CD4-positive, CD25-positive, alpha-beta regulatory T cell (primary cell): ENCODE measurements at places on chromosomes 4 and X.
A peak's percentile ranks its signal among the peaks of the same experiment; 100 is the strongest.

DNA sequence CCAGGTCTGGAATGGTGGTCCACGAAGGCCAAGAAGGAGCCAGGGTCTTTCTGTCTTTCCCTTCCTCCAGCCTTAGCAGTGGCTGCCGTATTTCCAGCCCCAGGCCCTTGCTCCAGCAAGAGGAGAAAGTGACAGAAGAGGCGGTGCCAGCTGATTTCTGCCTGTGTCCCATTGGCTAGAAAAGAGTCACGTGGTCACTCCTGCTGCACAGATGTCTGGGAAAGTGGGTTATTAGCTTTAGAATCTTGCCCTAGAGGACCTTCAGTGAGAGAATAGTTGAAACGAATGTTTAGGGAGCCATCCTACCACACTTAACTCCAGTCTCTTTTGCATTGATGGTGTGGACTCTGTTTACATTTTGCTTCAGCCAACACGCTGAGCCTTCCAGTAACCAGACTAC is 99.3 kb upstream of the BCOR start:
- no peak for DNase-seq

GRCh38 chrX:40105835-40106675 is 8.3 kb upstream of the BCOR start:
- DNase-seq = peak; percentile 76

DNA sequence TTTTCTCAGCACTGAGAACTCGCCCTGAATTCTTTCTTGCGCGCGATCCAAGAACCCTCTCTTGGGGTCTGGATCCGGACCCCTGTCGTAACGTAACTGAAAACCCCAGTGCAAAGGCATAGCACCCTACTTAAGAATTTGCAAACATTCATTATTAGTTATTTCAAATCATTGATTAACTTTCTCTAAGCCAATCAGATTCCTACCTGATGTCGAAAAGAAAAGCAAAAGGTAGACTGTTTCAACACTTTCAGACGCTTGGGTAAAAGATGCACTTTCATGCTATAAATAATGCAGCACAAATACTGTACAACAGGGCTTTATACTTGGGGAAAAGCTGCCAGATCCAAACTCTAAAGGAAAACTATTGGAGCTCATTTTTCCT is 817 bp upstream of the WDR19 start:
- no peak for DNase-seq

- no peak for DNase-seq
These were observed 274.5 kb downstream of the RAB28 start for GRCh38 chr4:13209600-13209999.

DNA sequence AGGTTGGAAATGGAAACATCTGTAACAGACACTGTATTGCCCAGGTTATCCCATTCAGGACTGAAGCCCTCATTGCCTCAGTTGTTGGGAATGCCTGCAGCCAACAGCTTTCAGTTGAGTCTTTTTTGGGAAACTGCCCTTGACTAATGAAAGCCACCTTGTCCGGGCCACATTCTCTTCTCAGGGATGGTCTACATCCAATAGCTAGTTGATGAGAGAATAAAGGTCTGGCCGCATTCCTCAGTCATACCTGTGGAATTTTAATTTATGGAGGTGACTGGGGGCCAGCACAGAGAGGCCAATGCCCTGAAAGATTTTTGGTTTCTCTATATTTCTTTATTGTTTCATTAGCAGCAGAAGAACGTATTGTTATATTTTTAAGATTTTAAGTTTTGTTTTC is 147.6 kb upstream of the MSX1 start:
- no peak for DNase-seq

DNA sequence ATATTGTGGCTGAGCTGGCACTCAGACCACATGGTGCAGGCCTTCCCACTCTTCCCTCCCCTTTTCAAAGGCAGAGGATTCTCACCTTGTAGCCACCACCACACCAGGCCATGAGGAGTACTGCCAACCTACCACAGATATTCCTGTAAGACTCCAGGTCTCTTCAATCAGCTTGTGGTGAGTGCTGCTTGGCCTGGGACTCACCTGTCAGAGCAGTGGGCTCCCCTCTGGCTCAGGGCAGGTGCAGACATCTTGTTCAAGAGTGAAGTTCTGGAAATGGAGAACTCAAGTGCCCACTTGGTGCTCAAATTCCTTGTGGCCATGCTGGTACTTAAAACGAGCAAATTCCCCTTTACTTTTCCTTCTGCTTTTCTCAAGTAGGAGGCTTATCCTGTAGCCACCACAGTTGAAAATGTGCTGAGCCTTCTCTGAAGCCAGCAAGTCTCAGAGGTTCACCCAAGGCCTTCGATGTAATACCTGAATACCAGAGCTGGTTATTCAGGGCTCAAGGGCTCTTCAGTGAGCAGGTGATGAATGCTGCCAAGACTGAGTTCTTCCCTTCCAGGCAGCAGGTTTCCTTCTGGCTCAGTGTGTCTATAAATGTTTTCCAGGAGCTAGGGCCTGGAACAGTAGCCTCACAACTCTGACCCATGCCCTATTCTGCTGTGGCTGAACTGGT is 212.9 kb downstream of the TEX13C start:
- no peak for DNase-seq

DNA sequence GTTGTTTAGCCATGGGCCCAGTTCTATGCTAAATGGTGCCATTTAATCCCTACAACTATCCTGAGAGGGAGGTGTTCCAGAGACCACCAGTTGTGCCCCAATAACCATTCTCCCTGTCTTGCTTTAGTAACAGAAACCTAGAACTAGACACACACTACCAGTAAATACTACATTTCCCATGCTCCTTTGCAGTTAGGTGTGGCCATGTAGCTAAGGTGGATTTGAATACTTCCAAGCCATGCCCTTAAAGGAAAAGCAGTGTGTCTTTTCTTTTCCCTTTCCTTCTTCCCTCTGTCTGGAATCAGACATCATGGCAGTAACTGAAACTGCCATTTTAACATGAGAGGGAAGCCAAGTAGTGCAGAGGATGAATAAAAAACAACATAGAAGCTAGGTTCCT is 90.9 kb upstream of the TMEM33 start:
- no peak for DNase-seq

GRCh38 chr4:28481565-28481964 is 1620.9 kb downstream of the STIM2 start:
- DNase-seq = no peak

GRCh38 chr4:20576861-20577260 is 123.4 kb upstream of the PACRGL start:
- DNase-seq = no peak

DNA sequence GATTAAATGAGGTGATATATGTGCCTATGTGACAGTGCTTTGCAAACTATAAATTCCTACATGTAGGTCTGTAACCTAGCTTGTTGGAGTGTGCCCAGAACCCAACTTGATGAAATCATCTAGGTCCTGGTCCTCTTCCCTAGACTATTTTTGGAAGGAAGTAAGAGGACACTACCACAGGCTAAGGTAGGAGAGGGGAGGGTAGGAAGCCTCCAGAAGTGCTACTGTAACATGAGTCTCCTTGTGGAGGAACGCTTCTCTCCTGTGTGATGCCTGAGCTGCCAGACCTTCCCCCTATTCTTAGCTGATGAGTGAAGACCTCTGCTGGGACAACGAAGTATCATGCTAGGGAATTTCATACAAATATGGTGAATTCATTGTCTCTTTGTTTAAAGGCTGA is 41.8 kb upstream of the IL21 start:
- DNase-seq = no peak

DNA sequence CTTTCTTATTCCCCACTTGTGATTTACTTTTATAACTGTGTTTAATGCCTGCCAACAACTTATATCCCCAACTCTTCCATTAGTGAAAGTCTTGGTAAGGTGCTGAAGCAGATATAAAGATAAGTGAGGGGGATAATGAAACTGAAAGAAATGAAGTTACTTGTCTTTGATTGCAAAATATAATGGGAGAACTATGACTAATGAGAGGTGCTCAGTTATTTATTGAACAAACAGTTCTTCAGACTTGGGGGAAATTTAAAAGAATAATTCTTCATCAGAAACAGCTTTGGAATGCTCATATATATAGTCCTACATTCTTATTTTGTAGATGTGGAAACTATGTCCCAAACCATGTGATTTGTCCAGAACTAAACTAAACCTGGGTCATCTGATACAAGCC is 213.5 kb downstream of the TEX13A start:
- DNase-seq = no peak

- no peak for DNase-seq
These were observed 56.2 kb upstream of the ADRA2C start for GRCh38 chr4:3709846-3710441.

- no peak for DNase-seq
These were observed 94.6 kb downstream of the PPP2R2C start for GRCh38 chr4:6377626-6378492.

- DNase-seq = no peak
These were observed 170.6 kb downstream of the MSN start for GRCh38 chrX:65837875-65838549.

DNA sequence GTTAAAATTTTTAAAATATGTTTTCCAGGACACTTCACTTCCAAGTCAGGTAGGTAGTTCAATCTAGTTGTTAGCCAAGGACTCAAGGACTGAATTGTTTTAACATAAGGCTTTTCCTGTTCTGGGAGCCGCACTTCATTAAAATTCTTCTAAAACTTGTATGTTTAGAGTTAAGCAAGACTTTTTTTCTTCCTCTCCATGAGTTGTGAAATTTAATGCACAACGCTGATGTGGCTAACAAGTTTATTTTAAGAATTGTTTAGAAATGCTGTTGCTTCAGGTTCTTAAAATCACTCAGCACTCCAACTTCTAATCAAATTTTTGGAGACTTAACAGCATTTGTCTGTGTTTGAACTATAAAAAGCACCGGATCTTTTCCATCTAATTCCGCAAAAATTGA is 49.7 kb downstream of the XIAP start:
- DNase-seq = no peak

DNA sequence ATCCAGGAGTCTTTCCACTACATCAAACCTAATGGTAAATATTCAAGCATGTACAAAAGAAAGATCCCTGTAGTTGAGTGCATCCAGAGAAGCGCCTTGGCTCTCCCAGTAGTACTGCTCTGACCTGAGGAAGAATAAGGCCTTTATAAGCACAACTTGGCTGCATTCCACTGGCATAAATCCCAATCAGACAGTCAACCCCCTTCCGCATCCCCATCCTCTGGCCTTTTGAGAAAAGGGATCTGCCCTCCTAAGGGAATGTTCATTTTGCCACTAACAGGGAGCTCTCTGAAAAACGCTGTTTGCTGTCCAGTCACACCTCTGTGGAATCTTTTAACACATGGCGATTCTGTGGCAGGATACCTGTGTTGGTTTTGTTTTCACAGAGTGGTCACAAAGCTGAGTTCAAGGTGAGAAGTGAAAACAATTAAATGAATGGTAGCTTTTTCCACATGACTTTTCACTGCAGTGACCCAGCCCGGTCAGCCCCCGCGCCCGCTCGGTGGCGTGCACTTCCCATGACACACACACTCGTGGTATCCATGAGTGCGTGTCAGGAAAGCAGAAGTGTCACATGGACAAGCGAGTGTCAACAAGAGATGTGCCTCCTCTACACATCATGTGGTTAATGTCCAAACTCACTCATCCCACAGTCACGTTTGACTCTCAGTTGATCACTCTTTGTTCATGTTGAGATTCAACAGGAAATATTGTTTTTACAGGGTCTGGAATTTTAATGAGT is 112.2 kb upstream of the ENPP6 start:
- no peak for DNase-seq

- peak; percentile 28 for DNase-seq
These were observed 4.1 kb downstream of the SEPTIN6 start for GRCh38 chrX:119688911-119689321.

DNA sequence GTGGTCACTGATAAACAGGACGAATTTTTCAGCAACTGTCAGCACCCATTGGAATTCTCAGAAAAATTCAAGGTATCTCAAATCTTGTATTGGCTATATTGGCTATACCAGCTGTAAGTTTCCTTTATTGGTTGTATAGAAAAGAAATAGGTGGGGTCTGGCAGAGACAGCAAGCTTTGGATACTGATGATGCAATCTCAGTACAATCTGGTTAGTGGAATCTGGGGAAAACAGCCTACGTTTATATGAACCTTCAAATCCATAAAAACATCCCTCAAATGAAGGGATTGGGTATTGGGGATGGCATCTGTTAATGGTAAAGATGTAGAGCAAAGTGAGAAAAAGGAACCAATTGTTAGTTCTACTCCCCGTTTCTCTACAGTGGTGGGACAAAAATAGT is 76.4 kb upstream of the MBNL3 start:
- no peak for DNase-seq

GRCh38 chrX:6812087-6812486 is 277.2 kb upstream of the VCX3A start:
- no peak for DNase-seq

DNA sequence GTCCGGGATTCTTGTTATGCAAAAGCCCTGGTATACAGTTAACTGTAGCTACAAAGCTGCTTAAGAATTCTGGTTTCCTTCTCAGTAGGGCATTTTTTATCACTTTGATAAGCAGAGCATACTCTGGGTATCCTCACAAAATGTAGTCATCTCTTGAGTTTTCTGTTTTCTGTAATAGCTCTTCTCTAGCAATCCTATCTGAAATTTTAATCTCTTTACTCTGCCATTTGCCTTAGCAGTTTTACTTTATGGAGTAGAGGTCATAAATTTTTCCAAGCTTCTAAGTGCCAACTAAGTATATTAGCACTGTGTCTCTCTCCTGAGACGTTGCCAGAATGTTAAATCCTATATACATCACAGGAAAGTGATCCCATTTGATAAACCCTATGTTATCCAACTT is 28.0 kb upstream of the BANK1 start:
- no peak for DNase-seq

- DNase-seq = no peak
These were observed 1041.2 kb upstream of the INTU start for GRCh38 chr4:126591583-126591982.

DNA sequence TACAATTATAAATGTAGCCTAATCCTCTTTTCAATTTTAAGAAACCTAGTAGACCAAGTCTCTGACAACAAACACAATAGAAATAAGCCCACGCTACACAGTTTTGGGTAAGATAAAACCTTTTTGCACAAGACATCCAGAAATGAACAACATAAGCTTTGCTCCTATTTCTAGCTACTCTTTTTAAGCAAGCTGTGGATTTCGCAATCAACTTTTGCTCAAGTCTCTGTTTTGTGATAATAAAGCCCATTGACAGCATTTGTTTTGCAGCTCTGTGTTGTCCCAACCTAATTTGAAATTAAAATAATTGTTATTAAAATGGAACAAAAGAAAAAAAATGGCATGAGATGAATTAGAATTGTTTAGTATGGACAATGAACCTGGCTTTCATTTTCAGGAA is 287.9 kb upstream of the PUDP start:
- DNase-seq = no peak

DNA sequence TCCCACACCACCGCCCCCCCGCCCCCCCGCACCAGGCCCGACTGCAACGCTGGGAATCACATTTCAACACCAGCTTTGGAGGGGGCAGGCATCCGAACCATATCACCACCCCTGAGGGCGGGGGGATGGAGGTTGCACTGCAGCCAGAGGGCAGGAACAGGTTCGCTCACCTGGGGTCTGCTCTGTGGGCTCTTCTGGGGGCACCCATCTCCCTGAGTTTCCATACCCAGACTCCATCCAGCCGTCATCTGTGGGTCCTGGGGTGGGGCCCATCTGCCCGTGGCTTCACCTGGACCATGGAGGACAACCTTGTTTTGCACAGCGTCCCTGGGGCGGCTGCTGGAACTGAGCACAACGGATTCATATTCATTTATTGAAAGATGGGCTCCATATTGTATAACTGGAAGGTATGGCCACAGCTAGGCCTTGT is 6.9 kb downstream of the PSAPL1 start:
- DNase-seq = no peak
